ENCODE measurements at places on chromosomes 3 and 15. TPM values are rescaled to one million over a fixed set of nuclear protein-coding genes. Genes with fewer than 3 reads are reported as not detected.

Gene FGF12
- total RNA-seq, result not detected

DNA sequence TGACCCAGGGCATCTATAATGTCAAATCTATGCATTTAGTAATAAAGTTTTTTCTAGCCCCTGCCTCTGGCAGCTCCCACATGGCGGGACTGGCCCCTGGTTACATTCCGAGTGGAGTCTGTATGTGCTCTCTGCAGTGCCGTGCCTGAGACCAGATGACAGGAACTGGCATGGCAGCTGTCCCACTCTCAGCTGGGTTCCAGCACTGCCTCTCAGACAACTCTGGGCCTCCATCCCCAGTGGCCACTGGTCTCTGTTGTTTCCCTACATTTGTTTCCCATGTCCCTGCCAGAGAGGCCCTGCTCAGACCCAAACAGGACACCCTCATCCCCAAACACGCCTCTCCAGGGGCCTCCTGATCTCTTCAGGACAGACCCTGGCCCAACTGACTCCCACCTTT lies 109.3 kb downstream of the OCA2 start:
- DNase-seq, result no peak

DNA sequence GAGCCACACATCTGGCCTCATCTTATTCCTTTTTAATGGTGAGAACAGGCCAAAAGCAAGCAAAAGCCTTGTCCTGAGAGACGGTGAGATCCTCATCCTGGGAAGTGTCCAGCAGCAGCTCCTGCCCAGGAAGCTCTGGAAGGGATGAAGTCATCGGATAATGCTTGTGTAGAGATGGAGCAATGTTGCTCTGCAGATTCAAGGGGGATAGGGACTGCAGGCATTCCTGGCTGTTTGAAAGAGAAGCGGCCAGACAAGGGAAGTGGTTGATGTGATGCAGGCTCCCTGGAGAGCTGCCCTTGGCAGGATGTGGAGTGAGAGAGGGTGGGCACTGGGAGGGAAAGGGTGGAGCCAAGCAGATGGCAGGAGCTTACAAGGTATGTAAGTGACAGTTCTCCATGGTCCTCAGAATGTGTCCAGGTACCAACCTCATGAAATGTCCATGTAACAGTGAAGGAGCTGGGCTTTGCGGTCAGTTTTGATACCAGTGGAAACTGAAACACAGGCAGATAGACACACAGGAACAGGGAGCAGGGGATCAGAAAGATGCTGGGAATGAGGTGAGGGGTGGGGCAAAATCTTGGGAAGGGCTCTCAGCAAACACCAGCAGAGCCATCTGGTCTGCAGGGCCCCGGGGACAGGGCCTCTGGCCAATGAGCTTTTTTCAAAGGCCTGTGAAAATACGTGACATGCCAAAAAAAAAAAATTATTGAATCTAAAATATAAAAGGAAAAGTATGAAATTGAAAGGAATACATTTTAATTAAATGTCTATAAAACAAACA lies 32.2 kb upstream of the LACTB start:
- DNase-seq, result no peak

DNA sequence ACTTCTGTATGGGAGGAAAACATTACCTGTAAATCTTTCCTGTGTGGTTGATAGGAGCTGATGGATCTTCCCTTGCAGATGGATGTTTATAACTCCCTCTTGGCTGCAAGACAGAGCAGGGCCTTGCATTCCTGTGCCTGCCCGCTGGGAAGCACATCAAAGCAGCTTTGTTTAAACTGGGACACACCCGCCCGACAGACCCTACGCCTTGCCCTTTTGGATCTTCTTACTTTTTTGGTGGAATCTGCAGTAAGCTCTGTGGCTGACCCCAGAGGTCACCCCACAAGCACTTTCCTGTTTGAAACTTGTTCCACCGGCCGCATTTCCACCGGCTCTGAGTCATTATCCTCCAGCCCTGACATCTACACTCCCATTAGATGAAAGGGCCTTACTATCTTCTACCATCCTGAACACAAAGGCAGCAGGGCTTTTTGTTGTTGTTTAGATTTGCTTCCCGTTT lies 244.1 kb upstream of the STT3B start:
- DNase-seq, result no peak

- no peak for DNase-seq
These were observed 582.0 kb upstream of the SEMA6D start for GRCh38 chr15:47135267-47135666.

- DNase-seq, result no peak
These were observed 154.3 kb downstream of the KCNMB2 start for GRCh38 chr3:178690571-178690970.

Data from T-helper 17 cell (primary cell).